ENCODE measurements at places on chromosomes 1 and 21.

GRCh38 chr1:150065184-150065871, 2.2 kb upstream of the VPS45 start:
- no peak for DNase-seq

- no peak for DNase-seq
These were observed 65.0 kb downstream of the FOXD2 start for GRCh38 chr1:47502746-47503370.

- DNase-seq: no peak
These were observed 380.1 kb downstream of the NUF2 start for GRCh38 chr1:163701783-163702374.

GRCh38 chr1:227889047-227889862, 58.5 kb downstream of the WNT9A start:
- DNase-seq: no peak

DNA sequence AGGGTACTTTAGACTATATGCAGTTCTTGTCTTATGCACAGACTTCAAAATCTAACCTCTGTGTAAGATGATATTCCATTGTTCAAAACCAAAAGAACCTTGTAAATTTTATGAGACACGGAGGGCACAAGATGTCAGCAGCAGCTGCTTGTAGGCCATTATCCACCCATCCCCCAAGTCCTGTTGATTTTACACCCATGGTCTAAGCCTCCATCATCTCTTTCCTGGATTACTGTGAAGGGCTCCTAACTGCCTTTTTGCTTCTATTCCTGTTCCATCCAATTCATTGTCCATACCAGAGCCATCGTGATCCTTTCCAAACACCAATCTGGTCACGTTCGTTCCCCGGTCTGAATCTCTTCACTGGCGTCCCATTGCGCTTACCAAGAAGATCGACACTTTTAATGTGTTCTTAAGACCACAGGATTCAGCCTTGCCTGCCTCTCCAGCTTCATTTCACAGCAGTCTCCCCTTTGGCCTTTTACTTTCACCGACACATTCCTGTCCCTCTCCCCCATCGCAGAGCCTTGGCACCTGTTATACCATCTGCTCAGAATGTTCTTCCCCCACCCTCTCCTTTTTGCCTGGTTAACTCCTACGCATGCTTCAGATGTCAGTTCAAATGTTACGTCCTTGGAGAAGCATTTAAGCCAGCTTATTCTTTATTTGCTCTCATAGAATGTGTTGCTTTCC, 107.3 kb upstream of the POU3F1 start:
- no peak for DNase-seq

GRCh38 chr1:207004931-207005830, 27.4 kb downstream of the C1orf116 start:
- no peak for DNase-seq
